Inflammatory macrophage treated with lipopolysaccharide for 1 hour (primary cell): ENCODE measurements at places on chromosomes 13 and 19.

GRCh38 chr13:27034678-27035111, 136.9 kb downstream of the USP12 start:
- no peak for DNase-seq

DNA sequence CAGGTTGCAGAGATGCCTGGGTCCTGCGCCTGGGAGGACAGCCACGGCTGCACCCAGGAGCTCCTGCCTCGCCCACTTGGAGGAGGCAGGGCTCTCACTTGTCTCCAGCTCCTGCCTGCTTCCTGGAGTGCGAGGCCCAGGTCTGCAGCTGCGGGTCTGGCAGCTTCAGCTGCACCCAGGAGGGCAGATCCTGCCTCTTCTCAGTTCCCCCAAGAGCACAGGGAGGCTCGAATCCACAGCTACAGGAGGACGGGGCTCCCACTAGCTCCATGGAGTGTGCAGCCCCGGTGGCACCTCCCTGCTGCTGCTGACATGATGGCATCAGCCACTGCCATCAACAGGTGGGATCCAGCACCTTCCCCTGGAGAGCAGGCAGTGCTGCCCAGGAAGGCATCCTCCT, 4.5 kb downstream of the ZNF554 start:
- no peak for DNase-seq

GRCh38 chr19:57016491-57016890, 103.3 kb upstream of the USP29 start:
- no peak for DNase-seq

- DNase-seq, result no peak
Observed at GRCh38 chr13:112771877-112772538, 82.2 kb downstream of the ATP11A start.

DNA sequence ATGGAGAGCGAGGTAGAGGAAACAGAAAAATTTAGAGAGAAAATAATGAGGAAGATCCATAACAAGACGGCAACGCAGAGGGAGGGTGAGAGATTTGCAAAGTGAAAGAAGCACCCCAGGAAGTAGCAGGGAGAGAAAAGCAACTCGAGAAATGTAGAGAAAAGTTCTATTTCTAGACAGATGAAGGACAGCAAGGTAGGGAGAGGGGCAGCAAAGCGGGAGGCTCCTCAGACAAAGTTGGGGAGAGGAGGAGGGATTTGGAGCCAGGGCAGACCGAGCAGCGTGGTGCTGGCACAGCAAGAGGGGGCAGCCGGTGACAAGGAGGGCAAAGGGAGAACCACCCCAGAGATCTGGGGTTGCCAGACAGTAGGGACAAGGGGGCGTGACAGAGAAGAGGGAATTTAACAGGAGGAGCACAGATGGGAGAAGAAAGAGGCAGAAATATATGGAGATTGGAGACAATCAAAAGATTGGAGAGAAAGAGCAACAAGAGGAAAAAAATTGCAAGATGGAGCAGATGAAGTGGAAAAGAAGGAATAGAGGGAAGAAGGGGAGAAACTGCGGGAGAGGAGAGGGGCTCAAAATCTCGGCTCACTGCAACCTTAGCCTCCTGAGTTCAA, 989 bp downstream of the ZNF766 start:
- peak; percentile 7 for DNase-seq

GRCh38 chr13:30093236-30093635, 214.1 kb downstream of the KATNAL1 start:
- no peak for DNase-seq

DNA sequence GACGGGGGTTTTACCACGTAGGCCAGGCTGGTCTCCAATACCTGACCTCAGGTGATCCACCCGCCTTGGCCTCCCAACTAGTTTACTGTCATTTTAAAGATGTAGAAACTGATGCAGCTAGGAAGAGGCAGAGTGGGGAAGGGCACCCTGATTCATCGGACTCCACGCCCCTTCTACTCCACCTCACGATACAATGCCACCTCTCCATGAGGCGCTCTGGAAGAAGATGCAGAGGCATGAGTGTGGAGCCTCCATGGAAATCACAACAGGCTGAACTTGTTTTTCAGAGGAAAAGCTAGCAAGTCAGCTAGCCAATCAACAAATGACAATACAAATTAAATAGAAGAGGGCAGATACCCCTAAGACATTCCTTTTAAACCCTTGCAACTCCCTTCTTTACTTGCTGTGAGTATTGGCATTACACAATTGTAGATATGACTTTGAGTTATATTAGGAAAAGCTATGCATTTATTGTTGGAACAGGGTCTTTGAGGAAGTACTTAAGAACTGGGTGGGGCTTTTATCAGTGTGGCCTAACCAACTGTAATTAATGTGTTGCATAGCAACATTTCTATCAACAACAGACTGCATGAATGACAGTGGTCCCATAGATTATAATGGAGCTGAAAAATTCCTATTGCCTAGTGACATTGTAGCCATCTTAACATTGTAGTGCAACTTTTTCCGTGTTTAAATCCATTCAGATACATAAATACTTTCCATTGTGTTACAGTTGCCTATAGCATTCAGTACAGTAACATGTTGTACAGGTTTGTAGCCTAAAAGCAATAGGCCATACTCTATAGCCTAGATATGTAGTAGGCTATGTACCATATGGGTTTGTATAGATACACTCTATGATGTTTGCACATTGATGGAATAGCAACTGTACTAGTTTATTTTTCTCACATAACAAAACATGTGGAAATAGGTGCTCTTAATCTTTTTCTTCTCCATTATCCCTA, 17.6 kb downstream of the WDFY2 start:
- DNase-seq, result no peak

- no peak for DNase-seq
Observed at GRCh38 chr19:29800100-29800825, 11.5 kb upstream of the CCNE1 start.

- no peak for DNase-seq
Observed at GRCh38 chr13:37142877-37143276, 37.4 kb upstream of the CSNK1A1L start.

DNA sequence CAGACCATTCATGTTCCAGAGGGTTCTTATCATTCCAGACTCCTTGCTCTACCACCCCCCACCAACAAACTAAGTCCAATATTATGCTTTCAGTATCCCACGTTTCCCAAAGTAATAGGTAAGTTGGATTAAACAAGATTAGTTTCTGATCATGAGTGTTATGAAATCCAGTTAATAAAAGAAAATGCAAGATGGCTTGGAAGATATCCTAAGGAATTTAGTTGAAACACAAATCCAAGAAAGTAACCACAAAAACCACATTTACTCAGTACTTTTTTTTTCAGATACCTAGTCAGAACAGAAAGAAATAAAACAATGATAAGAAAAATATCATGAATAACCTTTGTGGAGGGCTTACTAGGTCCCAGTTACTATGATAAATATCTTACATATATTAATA, 119.4 kb upstream of the MIR17HG start:
- DNase-seq, result no peak

DNA sequence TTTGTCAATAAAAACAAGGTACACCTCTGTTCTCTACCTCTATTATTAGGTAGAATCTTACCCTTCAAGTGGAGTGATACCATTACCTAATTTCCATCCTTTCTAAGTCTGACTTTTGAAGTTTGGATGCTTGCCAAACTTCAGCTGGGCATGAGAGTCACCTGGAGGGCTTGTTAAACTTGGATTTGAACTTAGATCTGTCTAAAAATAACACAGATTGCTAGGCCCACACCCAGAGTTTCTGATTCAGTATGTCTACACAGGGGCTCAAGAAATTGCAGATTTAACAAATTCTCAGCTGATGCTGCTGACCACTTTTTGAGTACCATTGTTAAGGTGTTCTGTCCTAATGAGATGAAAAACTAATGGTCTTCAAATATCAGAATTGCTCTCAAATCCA, 512.2 kb downstream of the LMO7 start:
- no peak for DNase-seq

DNA sequence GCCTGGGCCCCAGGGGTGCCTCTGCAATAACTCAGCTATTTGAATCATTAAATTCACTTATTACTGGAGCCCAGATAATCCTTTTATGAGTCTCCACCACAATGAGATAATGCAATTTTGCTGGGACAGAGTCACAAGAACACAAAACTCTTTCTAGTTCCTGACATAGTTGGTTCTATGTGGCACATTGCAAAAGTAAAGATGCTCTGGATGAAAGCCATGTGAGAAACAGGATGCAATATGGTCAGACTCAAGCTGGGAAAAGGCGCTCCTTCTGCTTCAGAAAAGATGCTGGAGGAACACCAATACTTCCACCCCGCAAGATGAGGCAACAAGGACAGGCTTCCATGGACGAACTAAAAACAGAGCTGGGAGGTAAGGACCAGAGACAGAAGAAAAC, 5.7 kb downstream of the ANKRD27 start:
- DNase-seq, result no peak

DNA sequence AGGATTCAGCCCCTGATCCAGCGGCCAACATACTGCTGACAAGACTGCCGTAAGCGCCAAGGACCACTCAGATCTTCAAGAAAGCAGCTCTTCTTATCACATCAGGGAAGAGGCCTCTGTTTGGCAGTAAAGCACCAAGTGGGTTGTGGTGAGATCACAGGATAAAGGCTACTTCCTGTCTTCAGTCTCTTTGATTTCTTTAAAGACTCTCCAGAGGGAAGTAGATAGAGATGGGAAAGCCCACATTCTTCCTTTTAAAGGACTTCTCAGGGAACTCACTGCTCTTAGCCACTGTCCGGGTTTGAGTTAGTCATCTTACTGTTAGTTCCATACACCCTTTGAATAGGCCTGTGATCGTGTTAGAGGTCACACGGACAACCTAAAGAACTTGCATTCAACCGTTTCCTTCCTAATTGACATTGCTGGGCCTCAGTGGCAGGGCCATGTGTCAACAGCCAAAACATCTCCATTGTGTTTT, 47.2 kb upstream of the POMP start:
- DNase-seq, result peak; percentile 87

GRCh38 chr13:23986619-23987018, 89.3 kb upstream of the C1QTNF9B start:
- DNase-seq, result no peak

DNA sequence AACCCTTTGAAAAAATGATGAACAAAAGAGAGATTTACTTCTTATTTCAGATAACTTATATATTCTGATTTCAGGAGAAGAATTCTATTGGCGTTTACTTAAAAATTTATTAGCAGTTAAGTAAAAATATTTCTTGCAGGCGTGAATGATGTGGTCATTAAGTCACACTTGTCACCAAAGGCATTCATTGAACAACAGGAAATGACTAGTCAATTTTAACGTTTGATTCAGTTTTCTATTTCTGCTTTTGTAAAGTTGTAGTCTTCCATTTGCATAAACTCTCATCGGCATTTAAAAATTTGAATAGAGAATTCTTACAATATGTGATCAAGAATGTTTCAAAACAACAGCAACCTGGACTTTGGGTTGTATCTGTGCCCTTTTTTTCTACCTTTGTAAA, 83.4 kb downstream of the GPR12 start:
- DNase-seq, result peak; percentile 32

DNA sequence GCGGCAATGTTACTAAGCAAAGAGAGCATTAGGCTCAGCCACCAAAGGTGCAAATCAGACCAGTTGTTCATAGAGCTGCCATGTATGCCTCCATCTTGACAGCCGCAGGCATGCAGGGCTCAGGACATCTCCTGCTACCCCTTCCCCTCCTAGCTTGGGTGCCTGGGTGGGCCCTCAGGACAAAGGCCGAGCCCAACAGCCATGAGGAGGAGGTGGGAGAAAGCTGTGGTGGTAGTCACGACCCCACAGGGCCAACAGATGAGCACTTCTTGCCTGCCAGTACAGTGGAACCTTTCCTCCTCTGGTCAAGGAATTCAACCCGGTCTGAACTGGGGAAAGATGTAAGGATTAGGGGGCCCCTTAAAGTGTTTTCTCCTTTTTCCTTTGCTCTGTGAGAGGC, 386.4 kb upstream of the SLITRK6 start:
- no peak for DNase-seq

- DNase-seq, result no peak
Observed at GRCh38 chr13:94433055-94433961, 46.2 kb downstream of the DCT start.

DNA sequence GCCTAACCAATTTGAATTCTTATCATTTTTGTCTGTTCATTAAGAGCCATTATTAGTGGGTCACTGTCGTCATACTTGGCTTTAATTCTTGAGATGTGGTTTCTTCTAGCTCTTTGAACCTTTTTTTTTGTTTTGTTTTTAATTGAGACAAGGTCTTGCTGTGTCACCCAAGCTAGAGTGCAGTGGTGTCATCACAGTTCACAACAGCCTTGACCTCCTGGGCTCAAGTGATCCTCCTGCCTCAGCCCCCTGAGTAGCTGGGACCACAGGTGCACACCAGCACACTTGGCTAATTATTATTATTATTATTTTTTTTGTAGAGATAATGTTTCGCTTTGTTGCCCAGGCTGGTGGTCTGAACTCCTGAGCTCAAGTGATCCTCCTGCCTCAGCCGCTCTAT, 25.8 kb upstream of the LDLR start:
- no peak for DNase-seq

- DNase-seq, result peak; percentile 87
Observed at GRCh38 chr13:50224534-50224933, 209.3 kb downstream of the KCNRG start.

DNA sequence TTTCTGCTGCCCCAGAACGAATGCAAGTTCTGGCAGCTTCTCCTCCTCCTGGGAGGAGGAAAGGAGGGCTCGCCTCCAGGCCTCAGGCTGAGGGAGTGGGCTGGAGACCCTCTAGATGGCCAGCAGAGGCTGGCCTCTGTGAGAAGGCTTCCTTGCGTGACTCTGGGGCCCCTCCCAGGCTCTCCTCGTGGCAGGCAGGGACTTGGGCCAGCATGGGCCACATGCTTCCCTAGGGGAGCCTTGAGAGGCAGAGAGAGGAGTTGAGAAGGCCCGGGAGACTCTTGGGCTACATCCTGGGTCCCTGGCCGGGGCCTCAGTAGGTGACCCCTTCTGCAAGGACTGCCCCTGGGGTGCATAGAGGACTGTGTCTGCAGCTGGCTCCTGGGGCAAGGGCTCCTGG, 25.9 kb downstream of the LYL1 start:
- no peak for DNase-seq

GRCh38 chr13:23996456-23996855, 99.2 kb upstream of the C1QTNF9B start:
- DNase-seq, result no peak

DNA sequence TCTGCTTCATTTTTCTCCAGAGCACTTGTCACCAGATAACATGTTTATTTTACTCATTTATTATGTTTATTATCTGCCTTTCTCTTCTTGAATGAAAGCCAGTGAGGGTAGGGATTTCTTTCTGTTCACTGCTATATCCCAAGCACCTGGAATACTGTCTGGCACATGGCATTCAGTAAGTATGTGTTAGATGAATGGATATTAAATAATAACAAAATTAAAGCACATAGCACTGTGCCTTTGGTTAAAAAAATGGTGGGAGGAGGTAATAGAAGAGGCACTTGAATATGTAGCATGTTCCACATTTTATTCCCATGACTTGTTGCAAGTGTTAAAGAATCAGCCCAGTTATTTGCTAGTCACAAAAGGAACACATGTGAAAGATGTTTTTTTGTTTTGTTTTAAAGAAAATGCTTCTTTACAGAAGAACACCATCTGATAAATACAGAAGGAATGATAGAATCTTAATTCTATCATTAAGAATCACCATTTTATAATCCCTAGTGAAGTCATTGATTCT, 151.0 kb downstream of the DLEU7 start:
- DNase-seq, result no peak
